ENCODE measurements at places on chromosomes 11 and 22.

DNA sequence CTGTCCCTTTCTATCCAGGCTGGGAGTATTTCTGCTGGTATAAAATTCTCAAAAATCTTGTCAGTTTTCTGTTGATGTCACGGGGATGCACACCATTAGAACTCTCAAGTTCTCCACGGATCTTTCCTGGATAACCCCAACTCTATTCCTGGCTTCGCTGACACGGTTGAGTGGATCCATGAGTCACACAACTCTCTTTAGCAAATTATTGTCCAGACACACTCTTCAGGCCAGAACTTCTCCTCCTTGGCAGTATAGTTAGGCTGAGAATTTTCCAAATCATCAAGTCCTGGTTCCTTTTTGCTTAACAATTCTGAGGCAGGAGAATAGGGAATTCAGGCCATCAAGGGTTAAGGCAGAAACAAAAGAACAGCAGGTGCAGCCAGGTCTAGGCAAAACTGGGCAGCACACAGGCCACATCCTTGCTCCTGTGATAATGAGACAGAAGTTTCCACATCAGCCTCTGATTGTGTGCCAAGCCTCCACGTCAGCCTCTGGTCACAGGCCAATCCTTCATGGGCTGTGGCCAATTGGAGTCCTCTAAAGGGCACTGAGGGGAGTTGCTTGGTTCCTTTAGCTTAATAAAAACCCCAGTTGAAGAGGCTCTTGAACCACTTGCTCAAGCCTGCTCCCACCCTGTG, 5.7 kb upstream of the ACAT1 start:
- H3K4me1 ChIP-seq, result peaks cover 13% of the 10 kb centered on the region
- no peak overlapping the region for H3K4me3 ChIP-seq
- no peaks in the 10 kb centered on the region for H3K36me3 ChIP-seq
- DNase-seq, result peak; percentile 83

- H3K27ac ChIP-seq, result no peak overlapping the region
- no peak overlapping the region for H3K4me3 ChIP-seq
- no peaks in the 10 kb centered on the region for H3K27me3 ChIP-seq
- peaks cover 59% of the 10 kb centered on the region for H3K4me1 ChIP-seq
- peak; percentile 39 for DNase-seq
- H3K36me3 ChIP-seq, result no peaks in the 10 kb centered on the region
Observed at GRCh38 chr11:132058211-132058772, 687.9 kb downstream of the NTM start.

GRCh38 chr11:70226967-70227366, 23.9 kb downstream of the FADD start:
- peak; percentile 38 for DNase-seq
- H3K27ac ChIP-seq, result no peak overlapping the region
- no peaks in the 10 kb centered on the region for H3K4me1 ChIP-seq
- peaks cover 61% of the 10 kb centered on the region for H3K27me3 ChIP-seq
- no peak overlapping the region for H3K4me3 ChIP-seq
- H3K36me3 ChIP-seq, result no peaks in the 10 kb centered on the region

DNA sequence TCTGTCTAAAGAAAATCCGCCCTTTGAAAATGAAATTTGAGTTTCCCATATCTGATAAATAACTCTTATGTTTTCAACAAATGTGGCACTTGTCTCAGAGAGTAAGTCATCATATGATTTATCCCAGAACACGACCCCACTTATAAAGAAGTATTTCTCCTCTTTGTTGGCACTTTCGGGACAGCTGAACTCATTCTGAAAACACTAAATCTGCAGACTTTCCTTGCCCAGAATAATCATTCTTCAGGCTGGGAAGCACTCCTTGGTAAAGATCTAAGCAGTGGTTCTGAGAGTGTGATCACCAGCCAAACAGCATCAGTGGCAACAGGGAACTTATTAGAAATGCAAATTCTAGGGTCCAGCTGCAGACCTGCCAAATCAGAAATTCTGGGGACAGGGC, 532.2 kb upstream of the API5 start:
- H3K27me3 ChIP-seq, result no peaks in the 10 kb centered on the region
- no peaks in the 10 kb centered on the region for H3K4me1 ChIP-seq
- H3K4me3 ChIP-seq, result no peak overlapping the region
- no peaks in the 10 kb centered on the region for H3K36me3 ChIP-seq

GRCh38 chr22:47199979-47200272, 437.5 kb downstream of the TBC1D22A start:
- H3K27me3 ChIP-seq, result peaks cover 12% of the 10 kb centered on the region
- no peak overlapping the region for H3K4me3 ChIP-seq
- no peak for DNase-seq
- H3K4me1 ChIP-seq, result no peaks in the 10 kb centered on the region
- H3K36me3 ChIP-seq, result no peaks in the 10 kb centered on the region

DNA sequence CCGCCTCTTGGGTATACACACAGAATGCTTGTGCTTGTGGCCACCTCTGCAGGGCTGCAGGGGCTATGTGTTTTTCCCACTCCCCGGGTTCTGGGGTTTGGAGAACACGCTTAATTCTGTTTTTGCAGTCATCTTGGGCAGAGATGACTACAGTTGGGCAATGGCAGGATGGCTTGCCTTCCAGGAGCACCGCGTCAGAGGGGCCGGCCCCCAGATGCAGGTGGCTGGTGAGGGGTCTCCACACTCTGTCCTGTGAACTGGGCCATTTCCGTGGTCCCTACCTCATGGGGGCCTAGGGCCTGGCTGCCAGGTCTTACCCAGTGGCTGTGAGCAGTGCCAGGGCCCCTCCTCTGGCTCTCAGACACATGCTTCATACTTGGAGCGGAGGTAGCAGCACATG, 68.3 kb downstream of the CTTN start:
- H3K27ac ChIP-seq, result no peak overlapping the region
- peaks cover 16% of the 10 kb centered on the region for H3K27me3 ChIP-seq
- H3K36me3 ChIP-seq, result no peaks in the 10 kb centered on the region
- no peak overlapping the region for H3K4me3 ChIP-seq
- no peak for DNase-seq

DNA sequence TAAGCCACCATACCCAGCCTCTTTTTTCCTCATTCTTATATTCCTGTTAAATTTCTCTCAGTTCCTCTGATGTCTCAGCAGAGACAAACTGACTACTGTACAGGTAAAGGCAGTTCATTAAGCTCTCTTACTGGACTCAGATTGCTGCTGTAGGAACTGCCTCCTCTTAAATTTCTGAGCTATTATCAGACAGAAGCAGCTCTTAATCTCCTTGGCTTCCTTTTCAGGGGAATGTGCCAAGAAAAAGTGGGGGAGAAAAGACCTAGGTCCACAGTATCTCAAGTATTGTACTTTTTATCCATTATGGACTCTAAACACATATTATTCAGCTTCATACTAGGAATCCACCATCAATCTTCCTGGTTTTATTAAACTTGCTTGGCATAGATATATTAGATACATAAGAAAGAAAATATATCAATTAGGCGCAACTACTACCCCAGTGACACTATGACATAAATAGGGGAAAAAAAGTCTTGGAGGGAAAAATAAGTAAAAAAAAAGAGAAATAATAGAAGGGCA, 26.1 kb downstream of the MRTFA start:
- no peaks in the 10 kb centered on the region for H3K27me3 ChIP-seq
- peaks cover 4% of the 10 kb centered on the region for H3K36me3 ChIP-seq
- H3K4me3 ChIP-seq, result no peak overlapping the region
- H3K4me1 ChIP-seq, result peaks cover 17% of the 10 kb centered on the region

DNA sequence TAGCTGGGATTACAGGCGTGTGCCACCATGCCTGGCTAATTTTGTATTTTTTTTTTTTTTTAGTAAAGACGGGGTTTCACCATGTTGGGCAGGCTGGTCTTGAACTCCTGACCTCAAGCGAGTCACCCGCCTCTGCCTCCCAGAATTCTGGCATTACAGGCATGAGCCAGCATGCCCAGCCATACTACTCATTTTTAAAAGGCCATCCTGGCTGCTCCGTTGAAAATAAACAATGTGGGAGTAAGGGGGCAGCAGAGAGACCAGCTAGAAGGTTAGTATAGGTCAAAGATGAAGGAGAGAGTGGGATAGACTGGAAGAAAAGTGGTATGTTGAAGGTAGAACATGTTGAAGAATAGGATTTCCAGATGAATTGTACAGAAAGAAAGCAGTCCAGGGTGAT, 17.6 kb upstream of the LIN7C start:
- H3K4me3 ChIP-seq, result no peak overlapping the region
- H3K36me3 ChIP-seq, result no peaks in the 10 kb centered on the region
- no peaks in the 10 kb centered on the region for H3K4me1 ChIP-seq
- peak; percentile 81 for DNase-seq
